ENCODE measurements at places on chromosomes 2 and 18.

DNA sequence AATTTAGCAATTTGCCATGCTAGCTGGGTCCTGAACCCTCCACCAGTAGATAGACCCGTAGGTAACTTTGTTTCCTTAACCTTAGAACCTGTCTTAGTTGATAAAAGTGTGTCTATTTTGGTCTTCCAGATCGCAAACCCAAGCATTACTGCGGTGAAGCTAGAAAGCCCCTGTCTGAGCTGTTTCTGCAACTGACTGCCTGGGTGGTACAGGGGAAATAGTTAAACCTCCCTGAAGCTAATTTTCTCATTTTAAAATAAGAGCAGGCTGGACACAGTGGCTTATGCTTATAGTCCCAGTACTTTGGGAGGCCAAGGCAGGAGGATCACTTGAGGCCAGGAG, 101.7 kb upstream of the MSH2 start:
- DNase-seq, result no peak

DNA sequence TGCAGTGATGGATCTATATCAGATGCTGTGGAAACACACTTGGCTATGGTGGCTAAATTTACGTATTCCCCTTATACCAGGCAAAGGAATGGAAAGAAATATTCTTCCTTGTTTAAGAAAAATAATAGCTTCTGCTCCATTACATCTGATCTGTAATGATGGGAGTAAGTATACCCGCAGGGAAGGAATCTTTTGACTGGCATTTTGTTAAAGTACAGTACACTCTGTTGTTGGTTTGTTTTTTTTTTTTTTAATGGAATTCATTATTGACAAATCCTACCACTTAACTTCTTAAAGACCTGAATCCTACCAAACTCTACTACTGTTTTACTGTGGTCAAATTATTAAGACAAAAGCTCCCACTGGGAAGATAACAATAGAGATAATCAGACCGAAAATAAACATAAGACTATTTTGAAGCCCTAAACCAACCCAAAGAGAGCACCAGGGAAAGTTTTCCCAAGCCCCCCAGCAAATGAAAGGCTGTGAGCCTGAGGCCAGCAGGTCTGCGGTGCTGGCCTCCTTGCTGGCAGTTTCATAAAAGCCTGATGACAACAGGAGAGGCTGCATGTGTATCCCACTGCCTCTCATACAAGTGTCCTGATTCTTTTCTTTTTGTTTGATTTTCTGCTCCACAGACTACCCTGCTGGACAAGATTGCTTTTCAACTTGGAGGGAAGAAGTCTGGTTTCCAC, 101.0 kb downstream of the SLC25A12 start:
- DNase-seq, result no peak

GRCh38 chr18:62885804-62886203, 170.5 kb downstream of the PHLPP1 start:
- no peak for DNase-seq

GRCh38 chr2:38200598-38200997, 124.6 kb upstream of the CYP1B1 start:
- no peak for DNase-seq

DNA sequence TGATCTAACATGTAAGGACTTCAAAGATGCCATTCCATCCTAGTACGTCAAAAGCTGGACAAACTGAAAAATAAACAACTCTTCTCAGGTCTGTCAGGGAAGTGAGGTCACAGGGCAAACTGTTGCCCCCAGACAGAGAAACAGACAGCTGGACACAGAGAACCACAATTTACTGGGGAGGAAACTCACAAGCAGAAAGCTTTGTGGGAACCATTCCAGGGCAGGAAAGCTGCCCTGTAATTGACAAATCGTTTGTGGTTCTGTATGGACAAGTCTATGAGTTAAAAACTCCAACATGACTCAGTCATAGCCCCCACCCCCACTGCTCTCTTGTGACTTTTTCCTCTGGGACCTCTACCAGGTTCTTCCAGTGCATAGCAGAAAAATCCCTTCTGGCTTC, 28.4 kb downstream of the MCEE start:
- DNase-seq, result no peak

GRCh38 chr2:157838442-157839161, 37.5 kb downstream of the ACVR1 start:
- peak; percentile 60 for DNase-seq

DNA sequence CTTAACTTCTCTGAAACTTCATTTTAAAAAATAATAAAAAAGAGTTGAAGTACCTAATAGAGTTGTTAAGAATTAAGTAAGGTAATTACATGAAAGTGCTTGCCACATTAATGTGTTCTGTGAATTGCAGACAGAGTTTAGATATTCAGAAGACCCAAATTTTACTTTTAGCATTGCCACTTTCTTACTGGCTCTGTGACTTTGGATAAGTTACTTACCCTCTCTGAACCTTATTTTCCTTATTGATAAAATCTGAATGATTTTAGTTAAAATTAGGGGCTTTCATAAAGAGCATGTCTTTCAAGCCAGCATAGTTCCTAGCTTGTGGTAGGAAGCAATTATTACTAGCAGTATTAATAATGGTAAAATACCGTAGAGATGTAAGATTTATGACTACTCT, 101.2 kb upstream of the CREB1 start:
- DNase-seq, result no peak

GRCh38 chr18:45286431-45286830, 328.8 kb upstream of the SLC14A2 start:
- DNase-seq, result no peak

- DNase-seq, result no peak
These were observed 240.7 kb downstream of the KLHL29 start for GRCh38 chr2:23625726-23626125.

Data from HuH-7.5 (cell line).